ENCODE measurements at places on chromosomes 3 and 15. TPM values are rescaled to one million over a fixed set of nuclear protein-coding genes. Genes with fewer than 3 reads are reported as not detected.

DNA sequence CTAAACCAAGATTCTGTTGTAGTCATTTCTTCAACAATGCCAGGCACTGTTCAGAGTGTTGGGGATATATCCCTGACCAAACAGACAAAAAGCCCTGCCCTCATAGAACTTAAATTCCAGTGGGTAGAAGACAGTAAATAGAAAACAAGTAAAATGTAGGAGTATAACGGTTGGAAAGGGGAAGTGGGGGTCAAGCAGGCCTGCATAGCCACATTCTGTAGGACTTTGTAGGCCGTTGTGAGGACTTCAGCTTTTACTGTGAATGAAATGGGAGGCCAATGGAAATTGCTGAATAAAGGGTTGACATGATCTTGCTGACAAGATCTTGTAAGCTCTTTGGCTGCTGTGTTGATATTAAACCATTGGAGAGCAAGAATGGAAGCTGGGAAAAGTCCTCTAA, 1.8 kb downstream of the MRPS11 start:
- DNase-seq = no peak

DNA sequence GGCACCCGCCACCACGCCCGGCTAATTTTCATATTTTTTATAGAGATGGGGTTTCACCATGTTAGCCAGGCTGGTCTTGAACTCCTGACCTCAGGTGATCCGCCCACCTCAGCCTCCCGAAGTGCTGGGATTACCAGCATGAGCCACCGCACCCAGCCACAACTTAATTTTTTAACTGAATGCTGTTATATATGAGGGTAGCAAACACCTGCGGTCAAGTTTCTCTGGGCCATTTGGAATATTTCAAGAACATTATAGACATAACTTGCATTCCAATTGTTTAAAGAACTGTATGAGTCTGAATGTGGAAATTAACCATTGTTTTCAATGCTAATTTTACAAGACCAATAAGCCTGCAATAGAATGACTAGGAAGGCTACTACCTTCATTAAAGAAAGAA, 35.7 kb upstream of the GOLGA8B start:
- DNase-seq = no peak

GRCh38 chr3:142444343-142444742, 3.5 kb downstream of the XRN1 start:
- no peak for DNase-seq

DNA sequence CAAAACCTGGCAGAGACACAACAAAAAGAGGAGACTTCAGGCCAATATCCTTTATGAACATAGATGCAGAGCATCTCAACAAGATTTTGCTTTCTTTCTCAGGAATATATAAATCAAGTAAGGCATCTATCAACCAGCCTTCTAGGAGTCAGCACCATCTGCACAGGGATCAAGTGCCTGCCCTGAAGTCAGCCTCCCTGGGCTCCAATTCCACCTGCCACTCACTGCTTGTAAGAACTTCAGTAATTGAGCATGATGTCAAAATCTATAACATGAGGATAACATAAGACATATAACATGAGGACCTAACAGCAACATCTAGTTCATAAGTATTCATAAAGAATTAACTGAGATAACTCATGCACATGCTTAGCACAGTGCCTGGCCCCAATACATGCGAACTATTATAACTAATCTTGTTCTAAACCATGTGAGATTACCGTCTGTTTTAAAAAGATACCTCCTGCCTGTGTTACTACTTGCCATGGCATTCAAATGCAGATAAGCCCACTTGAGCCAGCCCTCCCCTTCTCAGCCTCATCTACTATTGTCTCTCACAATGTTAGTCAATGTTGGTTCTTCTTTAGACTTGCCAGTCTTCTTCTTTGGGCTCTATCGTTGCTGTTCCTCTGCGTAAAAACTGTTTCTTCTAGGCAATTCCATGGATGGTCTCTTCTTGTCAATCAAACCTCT, 91.6 kb downstream of the PLD1 start:
- no peak for DNase-seq

DNA sequence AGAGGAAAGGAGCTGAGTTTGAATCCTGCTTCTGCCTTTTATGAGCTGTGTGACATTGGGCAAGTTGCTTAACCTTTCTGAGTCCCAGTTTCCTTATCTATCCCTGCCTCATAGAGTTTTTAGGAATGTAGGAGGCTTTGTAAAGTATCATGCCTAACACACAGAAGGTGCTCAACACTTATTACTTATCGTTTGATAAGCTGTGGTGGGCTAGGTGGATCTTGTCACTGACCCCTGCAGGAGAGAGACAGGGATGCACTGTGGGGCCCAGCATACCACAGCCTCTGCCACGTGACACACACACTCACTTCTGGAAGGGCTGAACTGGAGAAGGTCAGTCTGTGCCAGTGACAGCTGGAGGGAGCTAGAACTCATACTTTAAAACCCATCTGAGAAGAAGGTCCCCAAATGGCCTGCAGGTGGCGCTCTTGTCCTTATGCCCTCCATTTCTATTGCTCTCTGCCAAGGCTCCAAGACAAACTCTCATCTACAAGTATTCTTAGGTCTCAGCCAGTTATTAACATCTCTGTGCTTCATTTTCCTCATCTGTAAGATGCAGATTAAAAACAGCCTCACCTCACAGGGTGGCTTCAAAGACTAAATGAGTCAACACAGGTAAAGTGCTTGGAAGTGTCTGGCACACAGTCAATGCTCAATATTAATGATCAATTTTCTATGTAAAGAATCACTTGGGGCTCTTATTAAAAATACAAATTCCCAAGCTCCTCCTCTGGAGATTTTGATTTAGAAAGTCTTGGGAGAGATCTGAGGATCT, 57.5 kb upstream of the HACD2 start:
- DNase-seq = no peak

The MB21D2 gene
- polyA plus RNA-seq = 14.0 TPM

All from left renal cortex interstitium (tissue), 4 donors.